ENCODE measurements at places on chromosomes 4 and X. TPM values are rescaled to one million over a fixed set of nuclear protein-coding genes. Genes with fewer than 3 reads are reported as not detected.

GAGE13 gene
- total RNA-seq: not detected

ANXA5 gene
- total RNA-seq: 104 TPM

GRCh38 chr4:156336511-156336910 lies 382.8 kb upstream of the CTSO start:
- no peaks in the 10 kb centered on the region for H3K36me3 ChIP-seq
- DNase-seq: no peak
- H3K4me3 ChIP-seq: no peak overlapping the region
- H3K27me3 ChIP-seq: no peaks in the 10 kb centered on the region
- H3K4me1 ChIP-seq: no peaks in the 10 kb centered on the region

GRCh38 chr4:87342872-87343271 lies 20.2 kb upstream of the HSD17B13 start:
- H3K27me3 ChIP-seq: no peaks in the 10 kb centered on the region
- H3K4me3 ChIP-seq: no peak overlapping the region
- DNase-seq: no peak
- no peak overlapping the region for H3K27ac ChIP-seq

DNA sequence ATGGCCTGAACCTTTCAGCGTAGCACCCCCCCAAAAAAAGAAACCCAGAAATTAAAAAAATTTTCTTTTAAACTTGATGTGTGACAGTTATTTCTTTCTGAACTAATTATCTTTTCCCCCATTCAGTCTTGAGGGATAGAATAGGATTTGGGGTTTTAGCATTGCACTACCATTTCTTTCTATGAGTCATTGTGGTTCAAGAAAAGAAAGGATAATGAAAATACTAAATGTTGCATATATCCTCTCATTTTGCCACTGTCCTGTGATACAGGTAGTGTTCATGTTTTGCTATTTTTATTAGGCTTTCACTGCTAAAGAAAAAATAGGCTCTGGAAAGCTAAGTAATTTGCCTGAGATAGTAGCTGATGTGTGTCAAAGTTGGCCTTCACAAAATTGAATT lies 39.4 kb upstream of the DCK start:
- H3K36me3 ChIP-seq: peaks cover 2% of the 10 kb centered on the region
- H3K27me3 ChIP-seq: no peaks in the 10 kb centered on the region
- DNase-seq: no peak
- H3K27ac ChIP-seq: no peak overlapping the region

GLUD2 gene
- total RNA-seq: 0.28 TPM

DNA sequence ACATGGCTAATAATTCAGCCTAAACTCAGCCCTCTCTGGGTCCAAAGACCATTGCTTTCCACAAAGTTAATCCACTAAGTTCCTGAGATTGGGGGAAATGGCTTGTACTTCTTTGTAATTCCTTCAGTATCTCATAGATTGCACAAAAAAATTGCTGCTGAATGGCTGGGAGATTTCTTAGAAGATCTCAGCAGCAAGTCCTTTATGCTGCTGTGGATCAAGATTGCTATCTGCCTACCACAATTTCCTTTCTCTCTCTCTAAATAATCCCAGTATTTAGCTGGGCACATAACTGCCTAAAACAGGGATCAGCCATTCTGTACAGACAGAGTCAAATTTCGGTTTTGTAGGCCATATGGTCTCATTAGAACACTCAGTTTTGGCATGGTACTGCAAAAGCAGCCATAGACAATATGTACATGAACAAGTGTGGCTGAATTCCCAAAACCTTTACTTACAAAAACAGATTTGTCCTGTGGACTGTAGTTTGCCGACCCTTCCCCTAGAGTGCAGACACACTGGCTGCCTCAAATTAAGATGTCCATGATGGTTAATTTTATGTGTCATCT lies 18.5 kb upstream of the HOPX start:
- no peak overlapping the region for H3K4me3 ChIP-seq
- H3K27ac ChIP-seq: no peak overlapping the region
- no peak for DNase-seq
- peaks cover 6% of the 10 kb centered on the region for H3K4me1 ChIP-seq
- H3K36me3 ChIP-seq: no peaks in the 10 kb centered on the region
- H3K27me3 ChIP-seq: peaks cover 10% of the 10 kb centered on the region

- peaks cover 3% of the 10 kb centered on the region for H3K4me1 ChIP-seq
- no peaks in the 10 kb centered on the region for H3K27me3 ChIP-seq
- H3K4me3 ChIP-seq: no peak overlapping the region
- no peaks in the 10 kb centered on the region for H3K36me3 ChIP-seq
These were observed 379.9 kb upstream of the LCORL start for GRCh38 chr4:18401425-18401824.

- no peaks in the 10 kb centered on the region for H3K4me1 ChIP-seq
- no peaks in the 10 kb centered on the region for H3K36me3 ChIP-seq
- DNase-seq: no peak
- no peaks in the 10 kb centered on the region for H3K27me3 ChIP-seq
- H3K4me3 ChIP-seq: no peak overlapping the region
- H3K27ac ChIP-seq: no peak overlapping the region
These were observed 443.6 kb upstream of the PITX2 start for GRCh38 chr4:111066447-111066846.

All from activated naive CD8-positive, alpha-beta T cell treated with anti-CD3 and anti-CD28 coated beads, Interleukin-2, amount 10 ng/mL, durations not matched to agents 7 days and 5 days (primary cell).